Caco-2 (cell line): ENCODE measurements at places on chromosomes 3 and 15.
A peak's percentile ranks its signal among the peaks of the same experiment; 100 is the strongest.

DNA sequence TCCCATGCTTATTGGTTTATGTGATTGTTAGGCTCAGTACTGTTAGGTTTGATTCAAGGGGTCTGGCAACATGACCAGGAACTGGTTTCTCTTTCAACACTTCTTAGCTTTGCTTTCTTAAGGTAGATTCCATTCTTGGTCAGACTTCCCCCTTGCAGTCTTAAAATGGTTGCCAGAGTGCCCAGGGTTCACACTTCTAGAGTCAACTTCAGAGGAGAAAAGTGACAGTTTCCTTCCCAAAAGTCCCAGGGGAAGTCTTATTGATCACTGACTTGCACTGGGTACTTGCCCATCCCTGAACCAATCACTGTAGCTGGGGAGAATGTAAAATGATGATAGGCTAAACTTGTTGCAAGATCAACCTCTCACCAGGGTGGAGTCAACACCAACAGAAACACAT is 14.1 kb downstream of the MGLL start:
- DNase-seq = no peak

DNA sequence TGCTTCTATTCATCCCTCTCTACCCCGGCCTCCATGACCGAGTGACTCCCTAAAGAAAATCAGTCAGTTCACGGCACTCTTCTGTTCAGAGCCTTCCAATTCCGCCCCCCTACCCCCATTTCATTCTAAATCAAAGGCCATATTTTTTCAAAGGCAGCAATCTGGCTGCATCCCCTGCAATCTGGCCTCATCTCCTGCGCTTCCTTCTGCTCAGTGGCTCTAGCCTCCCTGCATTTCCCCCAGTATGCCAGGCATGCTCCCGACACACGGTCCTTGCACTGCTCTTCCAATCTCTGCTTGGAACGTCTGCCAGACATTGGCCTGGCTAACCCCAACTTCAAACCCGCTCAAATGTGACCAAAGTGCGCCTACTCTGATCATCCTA is 67.7 kb downstream of the EXOG start:
- DNase-seq = no peak

GRCh38 chr15:71291723-71292122 is 176.5 kb downstream of the THSD4 start:
- no peak for DNase-seq

- no peak for DNase-seq
These were observed 9.1 kb upstream of the SCG3 start for GRCh38 chr15:51672155-51672687.

- DNase-seq = no peak
These were observed 337.9 kb downstream of the TBC1D5 start for GRCh38 chr3:17404548-17404947.

DNA sequence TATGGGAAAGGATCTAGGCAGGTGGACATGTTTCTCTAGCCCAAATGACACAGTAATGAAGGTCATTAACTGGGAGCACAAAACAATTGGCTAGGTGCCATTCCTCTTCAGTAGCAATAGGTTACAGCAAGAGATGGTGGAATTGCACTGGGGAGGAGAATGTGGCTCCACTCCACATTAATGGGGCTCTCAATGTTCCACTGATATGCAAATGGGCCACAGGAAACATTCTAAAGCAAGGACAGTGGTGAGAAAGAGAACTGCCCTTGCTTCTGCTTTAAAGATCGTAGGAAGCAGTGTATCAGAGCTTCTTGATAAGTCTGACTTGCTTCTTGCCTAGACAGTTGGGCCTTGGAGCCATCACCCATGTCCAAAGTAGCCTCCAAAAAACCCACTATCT is 271.4 kb upstream of the PPP2R3A start:
- DNase-seq = no peak

DNA sequence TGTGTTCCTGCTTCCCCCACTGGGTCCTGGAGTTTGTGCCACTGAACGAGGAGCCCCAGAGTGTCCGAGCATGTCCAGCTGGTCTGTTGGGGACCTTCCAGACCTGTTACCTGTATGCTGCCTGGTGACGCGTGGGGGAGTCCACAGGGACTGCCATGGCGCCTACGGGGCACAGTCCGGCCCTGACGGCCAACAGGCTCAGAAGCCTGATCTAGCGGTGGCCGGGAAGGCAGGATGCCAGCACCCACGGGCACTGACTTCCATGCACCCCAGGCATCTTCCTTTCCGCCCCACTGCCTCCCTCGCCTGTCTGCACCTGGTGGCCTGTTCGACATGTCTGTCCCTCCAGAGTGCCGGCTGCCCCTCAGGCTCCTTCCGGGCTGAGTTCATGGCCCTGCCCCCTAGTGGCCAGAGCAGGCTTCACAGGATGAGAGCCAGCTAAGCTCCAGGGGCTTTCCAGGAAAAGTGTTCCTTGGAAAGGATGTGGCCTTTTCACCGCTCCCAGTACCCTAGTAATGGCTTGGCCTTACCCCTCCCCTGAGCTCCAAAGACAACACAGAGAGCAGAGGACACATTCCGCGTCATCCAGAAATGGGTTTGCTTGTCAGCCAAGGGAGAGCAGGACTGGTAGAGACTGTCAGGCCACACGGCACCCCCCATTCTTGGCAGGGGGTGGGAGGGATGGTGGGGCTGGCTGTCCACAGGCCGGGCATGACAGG is 35.7 kb downstream of the NGRN start:
- DNase-seq = peak; percentile 70

DNA sequence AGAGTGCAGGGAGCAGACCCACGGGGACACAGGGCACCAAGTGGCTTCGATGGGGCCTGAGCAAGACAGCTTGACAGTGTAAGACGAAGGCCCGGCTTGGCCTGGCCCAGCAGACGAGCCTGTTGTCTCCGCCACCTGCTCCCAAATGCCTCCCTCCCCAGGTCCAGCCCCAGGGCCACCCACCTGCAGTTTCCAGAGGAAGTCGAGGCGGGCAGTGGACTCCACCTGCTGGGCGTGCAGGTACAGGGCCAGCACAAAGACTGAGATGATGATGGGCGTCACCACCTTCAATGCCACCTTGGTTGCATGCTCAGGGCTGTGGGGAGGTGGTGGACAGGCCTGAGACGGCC is 94.1 kb downstream of the SEC22A start:
- DNase-seq = no peak

DNA sequence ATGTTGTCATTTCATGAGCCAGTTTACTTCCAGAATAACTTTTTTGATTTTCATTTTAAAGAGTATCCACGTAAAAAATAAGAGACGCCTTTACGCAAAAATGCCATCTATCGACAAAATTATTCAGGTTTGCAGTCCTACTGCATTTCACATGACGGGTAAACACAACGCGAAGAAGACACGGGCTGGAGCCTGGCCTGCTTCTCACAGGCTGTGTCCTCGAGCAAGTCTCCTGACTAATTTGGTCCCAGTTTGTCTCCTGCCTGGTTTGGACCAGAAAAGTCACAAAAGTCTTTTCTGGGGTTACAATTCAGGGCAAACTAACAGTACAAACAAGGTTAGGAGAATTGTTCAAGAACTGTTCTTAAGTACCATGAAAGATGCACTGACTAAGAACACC is 51.7 kb downstream of the CHSY1 start:
- DNase-seq = no peak

DNA sequence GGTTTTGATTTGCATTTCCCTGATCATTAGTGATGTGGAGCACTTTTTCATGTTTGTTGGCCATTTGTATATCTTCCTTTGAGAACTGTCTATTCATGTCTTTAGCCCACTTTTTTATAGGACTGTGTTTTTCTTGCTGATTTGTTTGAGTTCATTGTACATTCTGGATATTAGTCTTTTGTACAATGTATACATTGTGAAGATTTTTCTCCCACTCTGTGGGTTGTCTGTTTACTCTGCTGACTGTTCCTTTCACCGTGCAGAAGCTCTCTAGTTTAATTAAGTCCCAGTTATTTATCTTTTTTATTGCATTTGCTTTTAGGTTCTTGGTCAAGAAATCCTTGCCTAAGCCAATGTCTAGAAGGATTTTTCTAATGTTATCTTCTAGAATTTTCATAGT is 91.1 kb upstream of the ATP11B start:
- no peak for DNase-seq

DNA sequence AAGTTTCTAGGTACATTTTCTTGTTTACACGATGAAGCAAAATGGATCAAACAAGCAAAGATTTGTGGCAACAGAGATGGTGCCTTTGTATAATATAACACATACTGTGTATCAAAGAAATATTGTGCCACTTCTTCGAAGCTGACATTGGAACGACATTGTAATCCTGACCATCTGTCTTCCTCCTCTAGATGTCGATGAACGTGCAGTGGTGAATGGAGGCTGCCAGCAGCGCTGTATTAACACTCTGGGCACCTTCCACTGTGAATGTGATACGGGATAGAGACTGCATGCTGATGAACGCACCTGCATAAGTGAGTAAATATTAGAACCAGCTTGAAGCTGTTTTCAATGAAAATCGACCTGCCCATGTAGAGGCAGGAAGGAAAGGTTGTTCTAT is 613.3 kb upstream of the GOLIM4 start:
- no peak for DNase-seq

DNA sequence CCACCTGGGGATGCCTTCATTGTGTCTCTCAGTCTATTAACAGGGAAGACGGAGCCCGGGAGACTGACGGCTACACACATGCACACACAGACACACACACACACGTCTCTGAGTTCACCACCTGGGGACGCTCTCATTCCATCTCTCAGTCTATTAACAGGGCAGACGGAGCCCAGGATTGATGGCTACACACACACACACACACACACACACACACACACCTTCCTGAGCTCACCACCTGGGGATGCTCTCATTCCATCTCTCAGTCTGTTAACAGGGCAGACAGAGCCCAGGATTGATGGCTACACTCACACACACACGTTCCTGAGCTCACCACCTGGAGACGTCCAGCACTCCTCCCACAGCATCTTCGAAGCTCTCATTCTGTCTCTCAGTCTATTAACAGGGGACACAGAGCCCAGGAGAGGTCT is 143.9 kb downstream of the OR4M2 start:
- no peak for DNase-seq

- no peak for DNase-seq
These were observed 12.3 kb upstream of the MFSD1 start for GRCh38 chr3:158789592-158789991.

DNA sequence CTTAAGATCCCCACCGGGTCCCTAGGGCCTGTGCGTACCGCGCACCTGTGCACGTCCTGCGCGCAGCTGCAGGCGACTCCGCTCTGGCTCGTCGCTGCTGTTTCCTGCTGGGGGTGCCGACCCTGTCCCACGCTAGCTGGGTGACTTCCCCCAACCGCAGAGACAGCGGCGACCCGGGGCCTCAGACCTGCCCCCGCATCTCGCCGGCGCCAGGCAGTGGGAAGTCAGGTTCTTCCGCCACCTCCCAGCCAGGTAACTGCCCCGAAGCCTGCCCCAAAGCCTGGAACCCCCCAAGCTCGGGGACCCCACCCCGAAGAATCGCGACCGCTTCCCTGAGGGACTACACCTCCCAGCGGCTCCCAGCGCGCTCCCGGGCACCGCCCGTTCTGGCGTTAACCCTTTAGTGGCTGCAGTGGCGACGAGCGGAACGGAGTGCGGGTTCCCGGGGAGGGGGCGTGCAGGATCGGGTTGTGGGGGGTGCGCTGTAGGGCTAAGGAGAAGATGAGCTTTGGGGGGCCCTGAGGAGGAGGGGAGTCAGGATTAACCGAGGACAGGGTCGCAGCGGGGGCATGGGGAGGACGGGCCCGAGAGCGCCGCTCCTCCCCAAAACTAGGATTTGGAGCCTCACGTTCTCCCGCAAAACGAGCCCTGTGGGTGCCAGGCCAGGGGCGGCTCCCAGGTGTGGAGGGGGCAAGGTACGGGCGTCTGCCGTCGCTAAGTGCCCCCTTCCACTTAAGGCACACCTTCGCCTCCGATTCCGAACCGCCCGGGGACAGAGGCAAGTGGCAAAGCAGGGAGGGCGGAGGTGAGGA is 589 bp downstream of the NEIL1 start:
- peak; percentile 65 for DNase-seq

- no peak for DNase-seq
These were observed 388.0 kb downstream of the ZBTB20 start for GRCh38 chr3:114758831-114759699.

GRCh38 chr3:66588340-66588847 is 87.6 kb upstream of the LRIG1 start:
- DNase-seq = no peak

- DNase-seq = no peak
These were observed 50.4 kb downstream of the TFDP2 start for GRCh38 chr3:142098964-142099363.

DNA sequence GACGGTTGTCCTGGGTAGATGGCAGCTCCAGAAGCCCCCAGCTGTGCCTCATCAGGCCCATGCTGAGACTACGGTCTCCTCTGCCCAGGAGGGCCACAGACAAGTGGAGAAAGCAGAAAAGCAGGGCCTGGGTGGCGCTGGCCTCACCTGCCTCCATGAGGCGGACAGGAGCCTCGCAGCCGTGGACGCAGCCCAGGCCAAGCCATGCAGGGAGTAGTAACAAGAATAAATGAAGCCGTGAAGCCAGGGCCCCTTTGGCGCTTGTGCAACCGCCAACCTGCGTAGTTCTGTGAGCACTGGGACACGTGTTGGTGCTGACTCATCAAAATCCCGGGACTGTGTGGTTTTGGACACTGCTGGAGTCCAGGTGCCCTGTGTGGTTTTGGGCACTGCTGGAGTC is 12.3 kb upstream of the MUC4 start:
- no peak for DNase-seq
